ENCODE measurements at places on chromosomes 12 and 14.

DNA sequence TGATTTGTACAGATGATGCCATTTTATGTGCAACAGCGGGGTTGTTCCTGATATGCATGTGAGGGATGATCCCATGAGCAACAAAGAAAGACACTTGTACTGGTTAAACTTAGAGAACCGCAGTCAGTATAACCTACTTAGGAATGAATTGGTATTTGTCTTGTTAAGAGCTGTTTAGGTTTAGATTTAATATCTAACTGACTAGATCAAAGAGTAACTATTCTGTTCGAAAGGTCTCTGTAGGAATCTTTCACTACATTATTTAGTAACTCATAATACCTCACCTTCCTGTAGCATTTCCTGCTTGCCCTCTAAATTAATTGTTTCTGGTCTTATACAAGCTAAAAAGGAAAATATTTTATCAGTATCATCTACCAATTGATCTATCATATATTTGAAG lies 350.4 kb downstream of the TRHDE start:
- DNase-seq = no peak

DNA sequence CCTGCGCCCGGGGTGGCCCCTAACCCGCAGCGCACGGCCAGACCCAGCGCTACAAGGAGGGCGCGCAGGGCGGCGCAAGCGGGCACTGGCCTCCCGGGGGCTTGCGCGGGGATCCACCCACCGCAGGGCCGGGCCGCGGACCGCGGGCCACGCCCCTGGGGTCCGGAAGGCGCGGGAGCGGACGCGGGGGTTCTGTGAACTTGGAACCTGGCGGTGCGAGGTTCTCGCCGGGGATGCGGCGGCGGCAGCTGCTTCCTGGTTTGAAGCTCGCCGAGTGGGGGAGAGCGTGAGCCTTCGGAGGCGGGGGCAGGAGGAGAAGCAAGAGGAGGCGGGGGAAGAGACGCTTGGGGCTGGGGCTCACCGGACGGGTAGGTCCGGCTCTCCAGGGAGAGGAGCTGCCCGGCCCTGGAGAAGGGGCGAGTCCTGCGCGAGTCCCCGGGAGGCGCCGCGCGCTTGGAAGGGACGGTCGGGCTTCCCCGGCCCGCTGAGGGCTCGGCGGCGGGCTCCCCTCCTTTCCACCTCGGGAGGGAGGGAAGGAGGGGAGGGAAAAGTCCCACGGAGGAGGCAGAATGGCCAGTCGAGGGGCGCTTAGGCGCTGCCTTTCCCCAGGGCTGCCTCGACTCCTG lies at the start of gene PRKCH:
Gene PRKCH, plus strand, starts transcription at position 195 of the 626 bp plus-strand sequence. CDS start 523 bp downstream, outside the sequence.
- DNase-seq = no peak

- DNase-seq = no peak
Measured at GRCh38 chr14:55699131-55700057, 119.4 kb downstream of the KTN1 start.

GRCh38 chr12:103881261-103881660 lies 40.2 kb upstream of the NT5DC3 start:
- no peak for DNase-seq

DNA sequence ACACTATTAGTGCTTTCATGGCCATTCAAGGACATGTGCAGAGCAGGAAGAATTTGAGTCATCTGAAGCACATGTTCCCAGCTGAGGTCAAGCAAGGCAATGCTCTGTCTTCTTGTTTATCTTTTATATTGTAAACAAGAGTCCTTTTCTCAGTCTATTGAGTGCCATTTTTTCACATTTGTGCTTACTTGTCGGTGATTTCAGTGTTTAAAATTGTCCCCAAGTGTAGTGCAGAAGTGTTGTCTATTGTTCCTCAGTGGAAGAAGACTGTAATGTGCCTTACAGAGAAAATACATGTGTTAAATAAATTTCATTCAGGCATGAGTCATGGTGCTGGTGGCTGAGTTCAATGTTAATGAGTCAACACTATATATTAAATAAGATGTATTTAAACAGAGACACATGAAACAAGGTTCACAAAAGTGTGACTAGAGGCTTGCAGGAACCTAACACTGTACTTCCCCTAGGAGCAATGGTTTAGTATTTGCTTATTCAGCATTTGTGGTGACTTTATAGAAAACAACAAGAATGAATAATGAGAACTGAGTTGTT lies 391.1 kb downstream of the LRIG3 start:
- DNase-seq = no peak

DNA sequence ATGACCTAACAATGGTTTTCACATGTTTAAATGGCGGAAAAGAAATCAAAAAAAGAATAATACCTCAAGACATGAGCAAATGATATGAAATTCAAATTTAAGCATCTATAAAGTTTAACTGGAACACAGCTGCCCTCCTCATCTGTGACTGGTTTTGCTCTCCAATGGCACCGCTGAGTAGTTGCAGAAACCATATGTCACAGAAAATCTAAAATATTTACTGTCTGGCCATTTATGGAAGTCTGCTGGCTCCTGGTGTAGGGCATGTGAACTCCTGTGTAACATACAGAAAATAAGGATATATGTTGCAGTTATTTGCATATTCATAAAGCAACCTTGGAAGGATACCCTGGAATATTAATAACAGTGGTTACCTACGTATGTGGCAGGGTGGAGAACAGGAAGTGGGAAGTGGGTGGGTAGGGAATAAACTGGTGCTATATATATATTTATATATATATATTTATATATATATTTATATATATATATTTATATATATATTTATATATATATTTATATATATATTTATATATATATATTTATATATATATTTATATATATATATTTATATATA lies 48.4 kb downstream of the LTBP2 start:
- no peak for DNase-seq

DNA sequence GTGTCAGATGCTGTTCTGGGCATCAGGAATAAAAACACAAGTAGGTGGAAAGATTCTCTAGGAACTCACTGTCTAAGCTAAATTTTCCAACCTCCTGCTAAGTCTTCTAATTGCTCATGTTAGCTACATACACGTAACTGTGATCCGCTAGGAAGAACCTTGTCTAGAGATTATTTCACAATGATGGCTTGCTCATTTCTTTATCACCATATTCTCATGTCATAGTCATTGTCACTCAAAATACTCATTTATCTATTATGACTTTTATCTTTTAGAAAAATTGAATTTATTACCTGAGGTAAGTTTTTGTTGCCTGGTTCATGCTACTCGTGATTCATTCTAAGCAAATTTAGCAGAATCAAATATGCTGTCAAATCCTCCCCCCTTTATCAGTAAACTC lies 1402.4 kb upstream of the FLRT2 start:
- DNase-seq = no peak

All from left forelimb (tissue), 1 donor.